ENCODE measurements at places on chromosomes 2 and 18.

GRCh38 chr2:203835420-203835819 is 32.2 kb upstream of the CTLA4 start:
- DNase-seq: no peak

DNA sequence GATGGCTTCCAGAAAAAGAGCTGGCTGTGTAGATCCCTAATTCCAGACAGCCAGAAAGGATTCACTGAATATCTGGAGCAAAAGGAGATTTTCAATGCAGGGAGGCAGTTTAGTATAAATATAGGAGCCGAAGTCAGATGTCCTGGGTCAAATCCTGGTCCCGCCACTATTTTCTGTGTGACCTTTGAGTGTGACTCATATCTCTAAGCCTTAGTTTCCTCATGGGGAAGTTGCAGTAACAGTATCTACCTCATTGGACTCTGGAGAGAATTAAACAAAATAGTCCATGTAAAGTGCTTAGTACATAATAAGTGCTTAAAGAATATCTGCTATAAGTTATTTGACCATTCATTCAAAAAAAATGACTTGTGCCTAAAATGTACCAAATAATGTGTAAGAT is 52.1 kb upstream of the ITGA6 start:
- no peak for DNase-seq

- no peak for DNase-seq
These were observed 20.1 kb downstream of the COL4A4 start for GRCh38 chr2:227143895-227144294.

DNA sequence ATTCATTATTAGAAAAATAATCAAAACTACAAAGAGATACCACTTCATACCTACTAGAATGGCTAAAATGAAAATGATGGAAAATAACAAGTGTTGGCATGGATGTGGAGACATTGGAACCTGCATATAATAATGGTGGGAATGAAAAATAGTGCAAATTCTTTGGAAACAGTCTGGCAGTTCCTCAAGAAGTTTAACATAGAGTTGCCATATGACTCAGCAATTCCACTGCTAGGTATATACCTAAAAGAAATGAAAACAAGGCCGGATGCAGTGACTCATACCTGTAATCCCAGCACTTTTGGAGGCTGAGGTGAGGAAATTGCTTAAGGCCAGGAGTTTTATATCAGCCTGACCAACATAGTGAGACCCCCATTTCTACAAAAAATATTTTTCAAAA is 41.6 kb upstream of the ACYP2 start:
- DNase-seq: peak; percentile 93

DNA sequence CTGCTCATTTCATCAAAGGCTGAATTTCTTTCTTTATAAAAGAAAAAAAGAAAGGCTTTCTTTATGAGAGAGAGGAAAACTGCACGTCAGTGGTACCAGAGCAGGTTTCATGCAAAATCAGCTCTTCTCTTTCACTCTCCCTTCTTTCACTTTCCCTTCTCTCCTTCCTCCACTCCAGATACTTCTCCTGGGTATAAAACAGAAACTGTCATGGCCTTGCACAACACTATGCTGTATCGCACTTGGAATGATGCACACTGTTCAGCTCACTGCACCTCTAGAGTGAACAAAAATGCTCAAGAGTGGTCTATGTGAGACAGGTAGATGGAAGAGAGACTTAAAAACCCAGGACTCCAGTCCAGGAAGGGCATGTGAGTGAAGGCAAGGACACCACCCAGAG is 73.8 kb downstream of the KLF7 start:
- no peak for DNase-seq

DNA sequence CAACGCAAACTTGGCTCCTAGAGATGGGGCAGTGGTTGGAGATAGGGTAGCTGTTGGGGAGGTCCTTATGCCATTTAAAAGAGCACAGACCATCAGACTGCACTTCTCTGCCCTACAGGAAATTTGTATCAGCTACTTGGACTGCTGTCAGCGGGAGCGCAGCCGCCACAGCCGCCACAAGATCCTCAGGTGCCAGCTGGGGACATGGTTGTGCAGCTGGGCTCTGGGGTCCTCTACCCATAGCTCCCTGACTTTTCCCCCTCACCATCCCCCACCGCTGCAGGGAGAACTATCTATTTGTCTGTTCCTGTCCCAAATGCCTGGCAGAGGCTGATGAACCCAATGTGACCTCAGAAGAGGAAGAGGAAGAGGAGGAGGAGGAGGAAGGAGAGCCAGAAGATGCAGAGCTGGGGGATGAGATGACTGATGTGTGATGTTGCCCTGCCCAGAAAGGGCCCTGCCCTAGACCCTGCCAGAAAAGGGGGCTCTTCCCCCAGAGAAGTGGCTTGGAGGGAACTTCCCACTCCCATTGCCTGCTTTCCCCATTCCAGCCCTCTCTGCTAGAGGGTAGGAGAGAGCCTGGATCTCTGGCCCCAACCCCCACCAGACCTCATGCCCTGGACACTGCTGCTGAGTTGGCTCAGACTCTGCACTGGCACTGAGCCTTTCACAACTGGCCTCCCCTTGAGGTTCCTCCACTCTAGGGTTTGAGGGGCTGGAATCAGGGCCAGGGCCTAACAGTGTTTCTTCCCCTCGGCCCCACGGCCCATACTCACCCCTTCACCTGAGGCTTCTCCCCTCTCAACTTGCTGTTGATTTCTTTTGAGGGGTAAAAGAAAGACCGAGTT is 7.3 kb downstream of the PRADC1 start:
- no peak for DNase-seq

- no peak for DNase-seq
These were observed 15.1 kb downstream of the ZCCHC2 start for GRCh38 chr18:62537946-62538345.

DNA sequence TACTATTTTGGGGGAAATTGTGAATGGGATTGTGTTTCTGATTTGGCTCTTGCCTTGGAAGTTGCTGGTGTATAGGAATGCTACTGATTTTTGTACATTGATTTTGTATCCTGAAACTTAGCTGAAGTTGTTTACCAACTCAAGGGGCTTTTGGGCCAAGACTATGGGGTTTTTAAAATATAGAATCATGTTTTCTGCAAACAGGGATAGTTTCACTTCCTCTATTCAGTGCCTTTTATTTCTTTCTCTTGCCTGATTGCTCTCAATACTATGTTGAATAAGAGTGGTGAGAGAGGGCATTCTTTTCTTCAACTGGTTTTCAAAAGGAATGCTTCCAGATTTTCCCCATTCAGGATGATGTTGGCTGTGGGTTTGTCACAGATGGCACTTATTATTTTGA is 1383.8 kb upstream of the ACVR2A start:
- DNase-seq: no peak

DNA sequence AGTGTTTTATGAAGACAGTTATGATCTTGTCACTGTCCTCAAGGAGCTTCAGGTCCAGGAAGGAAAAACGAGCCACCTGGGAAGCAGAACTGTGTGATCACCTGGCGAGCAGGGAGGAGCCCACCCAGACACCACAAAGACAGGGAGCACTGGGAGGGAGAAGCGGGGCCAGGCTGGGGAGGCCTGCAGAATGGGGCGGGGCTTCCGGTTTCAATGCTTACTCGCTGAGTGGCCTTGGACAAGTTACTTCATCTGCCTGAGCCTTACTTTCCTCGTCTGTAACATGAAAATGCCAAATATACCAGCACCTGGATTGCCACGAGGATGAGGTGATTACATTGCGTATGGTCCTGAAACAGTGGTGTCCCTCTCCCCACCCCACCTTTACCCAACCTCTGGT is 227.5 kb downstream of the ANKRD30B start:
- peak; percentile 37 for DNase-seq

GRCh38 chr2:237412988-237413776 is 782 bp downstream of the COL6A3 start:
- peak; percentile 40 for DNase-seq

GRCh38 chr2:237194081-237194480 is 108.4 kb downstream of the COPS8 start:
- DNase-seq: no peak

GRCh38 chr18:40447820-40448219 is 1507.2 kb upstream of the PIK3C3 start:
- no peak for DNase-seq

- DNase-seq: no peak
These were observed 139.9 kb upstream of the EPAS1 start for GRCh38 chr2:46157072-46157965.

GRCh38 chr18:11665146-11665545 is 23.9 kb upstream of the GNAL start:
- DNase-seq: no peak

DNA sequence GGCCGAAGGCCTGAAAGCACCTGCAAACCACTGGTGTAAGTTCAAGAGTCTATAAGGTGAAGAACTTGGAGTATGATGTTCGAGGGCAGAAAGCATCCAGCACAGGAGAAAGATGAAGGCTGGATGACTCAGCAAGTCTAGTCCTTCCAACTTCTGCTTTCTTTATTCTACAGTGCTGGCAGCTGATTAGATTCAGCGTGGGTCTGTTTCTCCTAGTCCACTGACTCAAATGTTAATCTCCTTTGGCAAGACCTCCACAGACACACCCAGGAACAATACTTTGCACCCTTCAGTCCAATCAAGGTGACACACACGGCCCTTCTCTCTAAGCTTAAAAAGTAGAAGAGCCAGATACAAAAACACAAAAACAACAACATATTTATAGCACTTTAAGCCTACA is 43.4 kb downstream of the NMS start:
- DNase-seq: no peak

GRCh38 chr2:171084128-171084527 is 76.6 kb downstream of the TLK1 start:
- DNase-seq: no peak

DNA sequence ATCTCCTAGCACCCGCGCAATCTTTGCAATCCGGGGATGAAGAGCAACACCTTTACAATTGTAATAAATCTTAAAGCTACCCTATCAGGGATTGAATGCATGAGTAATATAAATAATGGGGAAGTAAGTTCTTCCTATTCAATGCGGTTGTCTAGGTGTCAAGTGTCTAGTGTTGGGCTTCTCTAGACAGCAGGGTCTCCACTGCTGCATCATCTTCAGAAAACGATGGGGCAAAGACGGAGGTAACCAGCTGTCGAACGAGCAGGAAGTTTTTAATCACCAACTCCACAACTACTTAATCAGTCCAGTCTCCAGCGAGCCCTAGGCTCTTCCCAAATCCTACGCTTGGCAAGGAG is 573 bp downstream of the STAM2 start:
- no peak for DNase-seq

- DNase-seq: no peak
These were observed 691.0 kb downstream of the ZEB2 start for GRCh38 chr2:143828763-143829537.

DNA sequence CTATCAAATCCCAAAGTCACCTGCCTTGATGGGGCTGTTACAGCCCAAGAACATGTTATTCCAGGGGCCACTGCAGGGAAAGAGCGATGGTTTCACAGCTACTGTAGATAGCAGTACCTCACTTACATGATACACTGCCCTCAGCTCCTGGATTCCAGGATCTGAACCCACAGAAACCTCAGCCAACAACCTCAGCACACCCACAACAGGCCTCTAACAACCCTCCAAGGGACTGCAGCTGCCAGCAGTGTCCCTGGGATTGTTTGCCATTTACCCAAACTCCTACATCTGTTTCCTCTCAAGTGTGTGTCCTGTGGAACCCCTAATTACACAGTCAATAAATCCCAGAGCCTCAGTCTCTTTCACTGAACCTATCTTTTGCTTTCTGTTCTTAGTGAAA is 28.2 kb downstream of the OSBPL1A start:
- DNase-seq: no peak

DNA sequence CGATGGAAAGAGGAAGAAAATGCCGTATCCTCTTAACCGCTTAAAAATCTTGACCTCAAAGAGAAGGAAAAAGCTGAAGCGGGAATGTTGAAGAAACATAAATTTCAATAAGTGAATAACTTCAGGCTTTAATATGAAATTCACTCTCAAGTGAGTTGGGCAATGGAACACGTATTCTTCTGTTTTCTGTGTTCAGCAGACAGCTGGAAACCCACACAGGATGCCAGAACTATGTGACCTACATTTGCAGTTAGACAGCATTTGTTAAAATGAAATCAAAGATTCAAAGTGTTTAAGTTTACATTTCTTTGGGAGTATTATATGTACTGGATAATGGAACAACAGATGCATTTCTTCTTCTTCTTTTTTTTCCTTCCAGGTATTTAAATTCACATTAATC is 80.5 kb upstream of the SPATS2L start:
- DNase-seq: no peak
